ENCODE measurements at places on chromosomes 2 and 18. TPM values are rescaled to one million over a fixed set of nuclear protein-coding genes. Genes with fewer than 3 reads are reported as not detected.

GRCh38 chr18:36814994-36815393, 13.8 kb downstream of the TPGS2 start:
- DNase-seq, result no peak

DNA sequence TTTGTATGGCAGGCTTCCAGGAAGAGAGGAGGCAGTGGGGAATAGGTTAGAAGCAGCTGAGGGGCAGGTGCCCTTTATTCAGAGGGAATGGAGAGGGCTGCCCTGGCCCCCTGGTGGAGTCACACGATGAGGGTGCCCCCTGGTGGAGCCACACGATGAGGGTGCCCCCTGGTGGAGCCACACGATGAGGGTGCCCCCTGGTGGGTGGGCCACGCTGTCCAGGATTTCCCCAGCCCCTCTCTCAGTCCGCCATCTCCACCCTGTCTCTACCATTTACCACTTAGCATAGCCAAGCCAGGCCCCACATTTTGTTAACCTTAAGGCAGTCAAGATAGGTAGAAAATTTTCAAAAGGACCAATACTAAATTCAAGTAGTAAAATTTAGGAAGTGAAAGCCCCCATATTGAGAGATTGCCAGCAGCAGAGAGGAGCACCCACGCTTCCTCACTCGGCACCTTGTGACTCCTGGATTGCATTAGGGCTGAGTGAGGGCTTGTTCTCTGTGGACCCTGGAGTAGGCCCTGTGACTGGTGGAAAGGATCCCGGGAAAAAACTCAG, 10.4 kb upstream of the FAM228A start:
- no peak for DNase-seq

GRCh38 chr2:238956676-238957075, 108.8 kb downstream of the TWIST2 start:
- no peak for DNase-seq

GRCh38 chr18:54769526-54770464, 58.5 kb upstream of the RAB27B start:
- no peak for DNase-seq

- DNase-seq, result peak; percentile 20
Measured at GRCh38 chr2:102473020-102473419, at the start of gene SLC9A4. TSS of gene SLC9A4 (plus strand) at chr2:102473226. CDS start at chr2:102473760, 534 bp downstream.

DNA sequence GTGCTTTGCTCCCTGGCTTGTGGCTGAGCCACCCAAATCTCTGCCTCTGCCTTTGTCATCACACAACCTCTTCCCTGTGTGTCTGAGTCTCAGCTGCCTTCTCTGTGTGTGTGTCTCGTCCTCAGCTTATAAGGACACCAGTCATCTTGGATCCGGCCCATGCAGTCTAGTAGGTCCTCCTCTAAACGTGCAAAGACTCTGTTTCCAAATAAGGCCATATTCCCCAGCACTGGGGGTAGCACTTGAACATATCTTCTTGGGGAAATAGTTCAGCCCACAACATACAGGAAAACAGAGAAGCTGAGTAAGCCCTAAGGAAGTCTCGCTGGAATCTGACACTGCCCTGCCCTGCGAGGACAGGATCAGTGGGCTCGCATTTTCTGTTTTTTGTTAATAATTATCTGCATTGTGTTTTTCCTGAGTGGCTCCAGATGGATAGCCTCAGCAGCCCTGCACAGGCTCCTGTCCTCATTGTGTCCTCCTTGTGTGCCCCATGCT, 42.1 kb downstream of the MTCL1 start:
- DNase-seq, result no peak

DNA sequence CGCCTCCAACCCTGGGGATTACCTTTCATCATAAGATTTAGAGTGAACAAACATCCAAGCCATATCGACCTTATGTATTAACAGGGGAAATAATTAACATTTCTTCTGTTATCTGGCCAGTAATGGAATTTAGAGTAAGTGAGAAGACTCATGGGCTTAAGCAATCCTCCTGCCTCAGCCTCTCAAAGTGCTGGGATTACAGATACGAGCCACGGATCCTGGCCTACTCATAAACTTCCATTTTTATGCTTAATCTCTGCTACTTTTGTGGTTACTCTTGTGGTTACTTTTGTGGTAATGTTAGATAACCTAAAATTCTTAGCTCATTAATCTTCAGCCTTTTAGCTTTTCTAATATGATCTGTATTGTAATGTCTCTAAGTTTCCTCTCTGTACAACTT, 159.3 kb upstream of the SLC8A1 start:
- no peak for DNase-seq

- no peak for DNase-seq
Measured at GRCh38 chr2:96100893-96101304, 15.5 kb downstream of the ADRA2B start.

DNA sequence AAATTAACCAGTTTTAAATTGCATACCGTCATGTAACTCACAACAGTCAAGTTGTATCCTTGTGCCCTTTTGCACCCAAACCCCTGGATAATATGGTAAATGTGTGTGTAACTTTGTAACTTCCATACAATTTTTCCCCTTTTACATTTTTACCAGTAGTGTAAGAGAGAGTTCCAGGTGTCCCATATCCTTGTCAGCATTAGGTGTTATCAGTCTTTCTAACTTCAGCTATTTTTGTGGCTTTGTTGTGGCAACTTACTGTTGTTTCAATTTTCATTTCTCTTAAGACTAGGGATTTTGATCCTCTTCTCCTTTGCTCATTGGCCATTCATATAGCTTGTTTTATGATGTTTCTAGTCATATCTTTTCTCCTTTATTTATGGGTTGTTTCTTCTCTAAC, 94.6 kb downstream of the LCLAT1 start:
- no peak for DNase-seq

GRCh38 chr2:178205853-178206521, 11.7 kb downstream of the OSBPL6 start:
- no peak for DNase-seq

GRCh38 chr2:85506768-85507181, 32.2 kb upstream of the MAT2A start:
- DNase-seq, result no peak

GRCh38 chr18:21702602-21703001, 2.0 kb downstream of the ABHD3 start:
- DNase-seq, result no peak

GRCh38 chr2:106296182-106296815, 102.2 kb upstream of the UXS1 start:
- no peak for DNase-seq

DNA sequence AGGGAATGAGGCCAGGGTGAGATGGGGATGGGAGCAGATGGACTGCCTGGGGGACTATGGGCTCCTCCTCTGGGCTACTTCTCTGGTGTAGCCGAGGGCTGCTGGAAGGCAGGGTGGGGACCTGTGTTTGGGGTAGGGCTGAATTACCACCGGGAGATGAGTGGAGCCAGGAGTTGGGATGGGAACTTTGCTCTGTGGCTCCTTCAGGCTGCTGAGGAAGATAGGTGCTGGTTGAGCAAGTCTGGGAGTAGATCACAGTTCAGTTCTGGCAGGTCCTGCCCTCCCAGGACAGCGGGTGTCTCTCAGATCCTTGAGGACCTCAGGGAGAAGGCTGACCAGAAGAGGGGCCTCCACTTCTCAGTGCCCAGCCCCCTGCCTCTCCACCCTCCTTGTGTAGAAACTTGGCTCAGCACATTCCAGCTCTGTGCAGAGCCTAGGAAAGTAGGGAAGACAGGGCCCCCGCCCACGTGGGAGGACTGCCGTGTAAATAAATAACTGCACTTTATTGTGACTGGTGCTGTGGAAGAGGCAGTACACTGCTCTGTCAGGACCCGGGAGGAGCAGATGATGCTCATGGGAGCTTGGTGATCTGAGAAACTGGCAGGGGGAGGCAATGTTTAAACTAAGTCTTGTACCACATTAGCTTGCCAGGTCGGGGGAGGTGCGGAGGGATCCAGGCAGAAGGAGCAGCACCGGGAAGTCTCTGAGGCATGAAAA, 15.3 kb downstream of the TET3 start:
- no peak for DNase-seq

DNA sequence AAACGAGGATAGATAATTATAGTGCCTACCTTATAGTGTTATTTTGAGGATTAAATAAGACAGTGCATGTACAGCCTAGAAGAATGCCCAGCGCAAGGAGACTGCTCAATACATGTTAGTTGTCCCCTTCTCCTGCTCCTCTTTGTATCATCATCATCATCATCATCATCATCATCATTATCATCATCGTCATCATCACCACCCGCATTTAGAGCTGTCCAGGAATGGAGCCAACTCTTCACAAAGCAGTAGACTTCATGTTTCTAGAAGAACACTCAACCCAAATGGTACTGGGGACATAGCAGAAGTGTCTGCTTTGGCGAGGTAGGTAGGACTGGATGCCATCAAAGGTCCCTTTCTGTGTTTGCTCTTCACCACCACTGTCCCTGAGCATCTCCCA, 116.0 kb downstream of the TRIM43 start:
- no peak for DNase-seq

- no peak for DNase-seq
Measured at GRCh38 chr2:239035361-239035814, 187.5 kb downstream of the TWIST2 start.

GRCh38 chr18:26794230-26795101, 71.0 kb downstream of the AQP4 start:
- DNase-seq, result no peak

GRCh38 chr2:14072338-14072737, 560.2 kb upstream of the LRATD1 start:
- no peak for DNase-seq

Gene PAIP2B
- polyA plus RNA-seq, result 18.0 TPM

Gene HJURP
- polyA plus RNA-seq, result 24.3 TPM

Gene TXNDC2
- polyA plus RNA-seq, result 0.05 TPM

Gene PLGLB2
- polyA plus RNA-seq, result 5.3 TPM

Gene CCDC121
- 11.2 TPM for polyA plus RNA-seq

Gene DSG3
- polyA plus RNA-seq, result 0.01 TPM

Gene C2orf80
- polyA plus RNA-seq, result 0.50 TPM

Gene WDR33
- 52.8 TPM for polyA plus RNA-seq

Gene VSNL1
- 3.3 TPM for polyA plus RNA-seq
